ENCODE measurements at places on chromosomes 6 and 20.
A peak's percentile ranks its signal among the peaks of the same experiment; 100 is the strongest.

DNA sequence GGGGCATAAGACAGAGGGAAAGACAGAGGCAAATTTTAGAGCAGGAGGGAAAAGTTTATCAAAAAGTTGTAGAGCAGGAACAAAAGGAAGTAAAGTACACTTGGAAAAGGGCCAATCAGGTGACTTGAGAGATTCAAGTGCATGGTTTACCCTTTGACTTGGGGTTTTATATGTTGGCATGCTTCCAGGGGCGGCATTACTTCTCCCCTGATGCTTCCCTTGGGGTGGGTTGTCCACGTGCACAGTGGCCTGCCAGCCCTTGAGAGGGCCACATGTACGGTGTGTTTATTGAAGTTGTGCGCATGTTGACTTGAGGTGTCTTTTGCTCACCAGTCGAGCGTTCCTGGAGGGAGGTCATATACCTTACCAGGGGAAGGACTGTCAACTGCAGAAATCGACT is 259.5 kb upstream of the JARID2 start:
- DNase-seq: no peak

DNA sequence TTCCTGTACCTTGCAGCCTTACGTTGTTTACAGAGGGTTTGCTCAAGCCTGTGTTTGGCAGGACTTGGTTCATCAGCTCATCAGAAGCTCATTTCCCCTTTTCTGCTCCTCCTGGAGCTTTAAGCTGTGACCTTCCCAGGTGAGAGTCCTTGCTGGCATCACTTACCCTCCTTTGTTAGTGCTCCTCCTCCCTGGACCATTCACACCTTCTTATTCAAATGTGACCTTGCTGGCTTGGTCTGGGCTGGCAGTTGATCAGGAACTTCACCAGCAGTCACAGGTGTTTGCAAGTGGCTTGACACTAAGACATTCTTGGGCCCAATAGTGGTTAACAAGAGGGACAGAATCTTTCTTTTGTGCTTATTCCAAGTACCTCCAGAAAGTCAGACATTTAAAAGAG is 148.8 kb downstream of the C6orf58 start:
- DNase-seq: no peak

GRCh38 chr6:52400313-52401041 is 19.7 kb upstream of the EFHC1 start:
- no peak for DNase-seq

GRCh38 chr20:64053841-64054661 is 4.6 kb upstream of the SOX18 start:
- no peak for DNase-seq

GRCh38 chr6:105537981-105538578 is 135.2 kb upstream of the PREP start:
- DNase-seq: no peak

DNA sequence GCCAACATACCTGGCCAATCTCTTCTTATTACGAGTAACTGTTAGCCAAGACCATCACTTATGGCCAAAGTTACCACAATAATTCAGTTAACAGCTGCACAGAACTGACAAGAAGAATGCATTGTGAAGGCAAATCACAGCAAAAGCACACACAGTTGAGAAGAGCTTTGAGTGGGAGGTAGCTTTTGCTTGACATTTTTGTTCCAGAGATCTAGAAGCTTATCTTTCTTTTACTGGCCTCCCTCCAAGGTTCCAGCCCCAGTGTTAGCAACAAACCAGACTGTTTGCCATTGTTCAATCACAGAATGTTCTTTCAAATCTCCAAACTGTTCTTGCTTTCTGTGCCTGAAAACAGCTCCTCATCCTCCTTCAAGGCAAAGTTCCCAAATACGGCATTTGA is 35.9 kb upstream of the IRAK1BP1 start:
- no peak for DNase-seq

DNA sequence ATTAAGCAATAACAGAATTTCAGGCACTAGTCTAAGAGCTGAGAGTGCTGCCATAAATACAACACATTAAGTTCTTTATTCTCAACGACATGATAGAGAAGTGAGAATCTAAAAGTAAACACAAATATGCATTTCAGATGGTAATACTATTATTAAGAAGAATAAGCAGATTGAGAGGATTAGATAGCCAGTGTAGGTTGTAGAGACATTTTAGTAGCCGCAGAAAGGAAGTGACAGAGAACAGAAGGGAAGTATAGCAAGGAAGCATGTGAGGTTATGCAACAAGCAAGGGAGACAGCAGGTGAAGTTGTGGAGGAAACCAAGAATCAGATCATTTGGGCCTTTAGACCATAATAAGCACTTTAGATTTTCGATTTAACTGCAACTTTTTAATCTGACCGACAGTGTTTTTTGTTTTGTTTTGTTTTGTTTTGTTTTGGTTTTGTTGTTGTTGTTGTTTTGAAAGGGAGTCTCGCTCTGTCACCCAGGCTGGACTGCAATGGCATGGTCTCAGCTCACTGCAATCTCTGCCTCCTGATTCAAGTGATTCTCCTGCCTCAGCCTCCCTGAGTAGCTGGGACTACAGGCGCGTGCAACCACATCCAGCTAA is 737.0 kb upstream of the ADGRB3 start:
- DNase-seq: no peak

- DNase-seq: no peak
Observed at GRCh38 chr6:113031591-113032238, 684.6 kb downstream of the RFPL4B start.

DNA sequence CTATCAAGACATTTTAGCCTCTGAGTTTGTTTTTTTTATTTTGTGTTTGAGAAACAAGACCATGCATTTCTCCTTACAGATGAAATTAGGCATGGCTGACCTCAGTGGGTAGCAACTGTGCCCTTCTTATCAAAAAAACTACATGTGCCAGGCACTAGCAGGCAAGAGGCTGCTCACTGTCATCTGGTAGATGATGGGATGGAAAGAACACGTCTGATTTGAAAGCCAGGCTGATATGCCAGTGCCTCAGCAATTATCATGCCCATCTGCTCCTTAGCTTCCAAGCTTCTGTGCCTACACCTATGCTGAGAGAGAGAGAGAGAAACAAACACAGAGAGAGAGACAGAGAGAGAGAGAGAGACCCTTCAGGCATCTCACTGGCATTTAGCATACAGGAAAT is 149.9 kb downstream of the C6orf118 start:
- DNase-seq: no peak

- no peak for DNase-seq
Observed at GRCh38 chr6:79076160-79076559, 1.9 kb downstream of the PHIP start.

- DNase-seq: no peak
Observed at GRCh38 chr6:3742076-3742425, 9.5 kb downstream of the PXDC1 start.

GRCh38 chr20:50913690-50914375 is 17.4 kb downstream of the ADNP start:
- DNase-seq: no peak

DNA sequence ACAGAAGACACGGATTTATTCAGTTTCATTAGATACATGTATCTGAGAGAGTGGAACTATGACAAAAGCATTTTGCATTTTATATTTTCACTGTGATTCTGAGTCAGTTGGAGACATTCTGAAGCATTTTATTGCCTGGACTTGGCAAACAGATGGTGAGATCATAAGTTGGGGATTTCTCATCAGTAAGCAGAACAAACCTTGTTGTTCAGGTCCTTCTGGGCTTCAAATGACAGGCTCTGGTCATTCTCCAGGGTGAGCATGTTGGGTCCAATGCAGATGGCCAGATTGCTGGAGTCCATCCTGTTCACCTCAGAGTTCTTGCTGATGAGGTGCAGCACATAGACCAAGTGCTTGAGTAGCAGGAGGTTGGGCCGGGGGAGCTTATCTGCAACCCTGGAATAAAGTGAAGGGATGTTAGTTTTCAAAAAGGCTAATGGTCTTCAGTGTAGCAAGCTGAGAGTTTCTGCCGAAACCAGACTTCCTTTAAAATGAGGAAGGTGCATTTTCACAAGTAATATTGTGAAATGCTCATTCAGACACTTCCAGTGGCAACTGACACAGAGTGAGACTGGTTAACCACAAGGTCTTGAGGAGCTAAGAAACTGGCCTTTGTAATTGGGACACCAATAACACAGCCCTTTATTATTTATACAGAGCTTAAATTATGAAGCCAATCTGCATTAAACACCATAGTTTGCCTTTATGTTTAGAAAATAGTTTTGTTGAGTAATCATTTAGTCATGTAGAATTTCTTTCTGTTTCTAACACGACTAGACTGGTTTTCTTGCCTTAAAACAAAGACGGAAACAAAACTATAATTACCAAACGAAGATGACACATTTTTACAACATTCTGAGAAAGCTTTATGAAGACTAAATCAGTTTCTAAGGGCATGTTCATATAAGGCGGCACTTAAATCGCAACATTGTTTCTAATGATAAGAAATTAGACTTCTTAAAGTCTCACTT is 5.6 kb downstream of the TAGAP start:
- no peak for DNase-seq

DNA sequence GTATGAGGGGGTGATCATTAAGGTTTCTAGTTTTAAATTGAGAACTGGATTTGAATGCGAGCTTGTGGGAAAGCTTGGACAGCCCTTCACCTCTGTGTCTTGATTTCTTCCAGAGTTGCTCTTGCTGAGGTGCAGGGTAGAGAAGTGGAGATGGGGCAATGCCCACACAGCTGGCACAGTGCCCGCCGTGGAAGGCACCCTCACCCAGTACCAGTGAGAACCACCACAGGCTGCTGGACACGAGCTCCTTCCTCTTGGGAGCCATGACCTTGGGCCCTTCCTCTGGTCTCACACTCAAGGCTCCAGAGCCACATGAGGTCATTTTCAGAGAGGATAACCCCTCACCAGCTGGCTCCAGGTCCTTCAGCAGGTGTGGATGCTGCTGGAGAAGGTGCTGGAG is 67.3 kb downstream of the DACT2 start:
- DNase-seq: no peak

DNA sequence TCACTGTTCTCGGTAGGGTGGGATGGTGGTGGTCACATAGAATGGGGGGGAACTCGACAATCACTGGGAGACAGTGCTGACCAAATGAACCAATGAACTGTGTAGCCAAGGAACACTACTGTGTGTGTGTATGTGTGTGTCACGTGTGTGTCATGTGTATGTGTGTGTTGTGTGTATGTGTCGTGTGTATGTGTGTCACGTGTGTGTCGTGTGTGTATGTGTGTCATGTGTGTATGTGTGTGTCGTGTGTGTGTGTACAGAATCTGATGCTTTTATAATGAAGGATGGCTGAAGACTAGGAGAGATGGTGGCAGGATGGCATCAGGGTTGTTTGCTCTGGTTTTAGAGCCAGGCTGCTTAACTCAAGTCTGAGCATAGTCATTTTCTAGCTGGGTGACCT is 99.1 kb upstream of the DUSP22 start:
- no peak for DNase-seq

DNA sequence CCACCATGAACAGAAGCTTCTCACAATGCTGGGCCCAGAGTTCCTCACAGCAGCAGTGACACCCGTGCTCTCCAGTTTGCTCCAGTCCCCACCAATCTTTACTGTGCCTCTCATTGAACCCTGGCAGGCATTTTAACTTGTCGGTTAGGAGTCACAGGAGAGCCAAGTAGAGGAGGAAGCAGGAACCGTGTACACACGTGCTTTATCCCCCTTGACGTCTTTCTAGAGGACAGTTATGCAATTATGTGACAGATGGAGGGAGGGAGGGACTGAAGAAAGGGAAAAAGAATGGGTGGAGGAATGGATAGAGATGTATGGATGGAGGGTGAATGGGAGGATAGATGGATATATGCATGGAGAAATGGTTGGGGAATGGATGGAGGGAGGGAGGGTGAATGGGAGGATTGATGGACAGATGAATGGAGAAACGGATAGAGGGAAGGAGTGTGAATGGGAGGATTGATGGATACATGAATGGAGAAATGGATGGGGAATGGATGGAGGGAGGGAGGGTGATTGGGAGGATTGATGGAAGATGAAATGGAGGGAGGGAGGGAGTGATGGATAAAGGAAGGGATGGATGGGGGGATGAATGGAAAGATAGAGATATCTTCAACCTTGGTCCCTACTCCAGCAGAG is 26.0 kb downstream of the RBM38 start:
- DNase-seq: no peak

DNA sequence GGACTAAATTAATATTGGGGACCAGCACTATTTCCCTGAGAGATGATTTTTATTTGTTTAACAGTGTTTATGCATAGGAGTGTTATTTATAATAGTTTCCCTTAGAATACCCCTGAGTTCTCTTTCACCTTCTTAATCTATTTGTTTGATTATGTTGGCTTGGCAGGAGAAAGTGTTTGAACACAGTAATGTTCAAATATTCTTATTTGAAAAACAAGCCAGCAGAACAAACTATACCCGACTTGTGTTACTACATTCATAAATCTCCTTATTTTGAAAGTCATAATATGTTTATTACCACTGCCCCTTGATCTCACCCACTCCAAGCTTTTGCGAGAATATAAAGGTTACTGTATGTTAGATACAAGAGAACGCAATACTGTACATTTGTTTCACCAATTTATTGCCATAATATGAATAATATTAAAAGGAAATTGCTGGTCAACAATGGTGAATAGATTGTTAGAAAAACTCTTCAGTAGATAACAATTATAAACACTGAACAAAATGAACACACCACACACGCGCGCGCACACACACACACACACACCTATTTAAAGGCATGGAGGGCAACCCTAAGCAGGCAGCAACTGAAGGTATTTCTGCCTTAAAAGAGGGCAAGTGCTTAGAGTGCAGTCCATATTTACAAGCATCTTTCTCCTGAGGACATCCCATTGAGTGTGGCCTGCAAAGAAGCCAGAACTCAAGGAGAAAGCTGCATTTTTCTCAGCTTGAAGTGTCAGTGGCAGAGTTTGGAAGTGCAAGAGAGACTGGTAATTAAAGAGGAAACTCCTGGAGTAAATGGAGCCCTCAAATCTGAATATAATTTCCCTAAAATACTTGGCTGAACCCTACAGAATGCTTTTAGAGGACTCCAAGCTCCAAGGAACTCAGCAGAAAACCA is 279.4 kb upstream of the MAN1A1 start:
- no peak for DNase-seq

DNA sequence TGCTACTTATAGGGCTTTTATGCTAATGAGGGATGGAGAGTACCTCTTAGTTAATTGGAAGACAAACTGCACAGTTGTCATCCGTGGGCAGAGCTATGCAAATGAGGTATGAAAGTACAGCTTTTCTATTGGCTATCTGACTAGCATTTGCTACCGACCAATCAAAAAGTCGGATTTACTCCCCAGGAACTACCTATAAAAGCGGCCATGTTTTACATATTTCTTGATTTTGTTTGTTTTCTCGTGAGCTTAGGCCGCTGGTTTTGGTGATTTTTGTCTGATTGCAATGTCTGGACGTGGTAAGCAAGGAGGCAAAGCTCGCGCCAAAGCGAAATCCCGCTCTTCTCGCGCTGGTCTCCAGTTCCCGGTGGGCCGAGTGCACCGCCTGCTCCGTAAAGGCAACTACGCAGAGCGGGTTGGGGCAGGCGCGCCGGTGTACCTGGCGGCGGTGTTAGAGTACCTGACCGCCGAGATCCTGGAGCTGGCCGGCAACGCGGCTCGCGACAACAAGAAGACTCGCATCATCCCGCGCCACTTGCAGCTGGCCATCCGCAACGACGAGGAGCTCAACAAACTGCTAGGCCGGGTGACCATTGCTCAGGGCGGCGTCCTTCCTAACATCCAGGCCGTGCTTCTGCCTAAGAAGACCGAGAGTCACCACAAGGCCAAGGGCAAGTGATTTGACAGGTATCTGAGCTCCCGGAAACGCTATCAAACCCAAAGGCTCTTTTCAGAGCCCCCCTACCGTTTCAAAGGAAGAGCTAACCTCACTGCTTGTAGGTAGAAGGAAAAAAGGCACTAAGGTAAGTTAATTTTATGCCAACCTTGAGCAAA is 36.9 kb downstream of the HFE start:
- DNase-seq: peak; percentile 76

- no peak for DNase-seq
Observed at GRCh38 chr6:106561686-106562405, 67.5 kb downstream of the RTN4IP1 start.

GRCh38 chr6:134058622-134059366 is 6.4 kb upstream of the SLC2A12 start:
- no peak for DNase-seq

Measured in activated T-cell treated with anti-CD3 and anti-CD28 coated beads, Interleukin-2, amount 50 U/mL, for 1 hour (primary cell).